Breast epithelium (tissue), 4 donors: ENCODE measurements at places on chromosomes 1 and 21.

GRCh38 chr1:190196020-190196419 is 281.6 kb downstream of the BRINP3 start:
- H3K4me1 ChIP-seq, result no peaks in the 10 kb centered on the region
- no peaks in the 10 kb centered on the region for H3K36me3 ChIP-seq
- no peaks in the 10 kb centered on the region for H3K27me3 ChIP-seq
- no peak overlapping the region for H3K4me3 ChIP-seq

GRCh38 chr1:87977145-87977544 is 648.5 kb downstream of the LMO4 start:
- peaks cover 5% of the 10 kb centered on the region for H3K4me1 ChIP-seq
- peak overlapping the region; percentile 34 for H3K27ac ChIP-seq
- H3K36me3 ChIP-seq, result no peaks in the 10 kb centered on the region
- DNase-seq, result no peak
- H3K27me3 ChIP-seq, result no peaks in the 10 kb centered on the region
- no peak overlapping the region for H3K4me3 ChIP-seq

DNA sequence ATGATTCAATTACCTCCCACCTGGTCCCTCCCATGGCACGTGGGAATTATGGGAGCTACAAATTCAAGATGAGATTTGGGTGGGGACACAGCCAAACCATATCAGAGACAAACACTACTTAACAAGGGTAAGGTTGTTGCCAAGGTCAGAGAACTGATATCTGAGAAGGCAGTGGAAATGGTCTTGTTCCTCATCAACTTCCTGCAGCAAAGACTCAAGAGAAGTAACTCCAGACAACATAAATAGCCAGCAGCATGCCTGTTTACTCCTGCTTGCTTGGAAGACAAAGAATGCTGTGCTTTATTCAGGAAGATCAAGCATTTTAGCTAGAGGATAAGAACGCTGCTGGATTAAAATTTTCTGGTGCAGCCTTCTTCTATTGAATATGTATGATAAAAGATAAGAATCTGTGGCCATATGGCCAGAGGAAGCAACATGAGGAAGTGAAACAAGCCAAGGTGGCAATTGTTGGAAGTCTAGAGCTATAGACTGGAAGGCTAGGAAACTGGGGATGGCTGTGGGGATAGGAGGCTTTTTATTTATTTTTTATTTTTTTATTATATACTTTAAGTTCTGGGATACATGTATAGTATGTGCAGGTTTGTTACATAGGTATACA is 36.4 kb downstream of the DDAH1 start:
- H3K4me1 ChIP-seq, result peaks cover 5% of the 10 kb centered on the region
- H3K27me3 ChIP-seq, result no peaks in the 10 kb centered on the region
- no peak for DNase-seq
- no peak overlapping the region for H3K4me3 ChIP-seq
- no peak overlapping the region for H3K27ac ChIP-seq

GRCh38 chr21:15539376-15539775 is 190.4 kb upstream of the USP25 start:
- no peaks in the 10 kb centered on the region for H3K27me3 ChIP-seq
- H3K36me3 ChIP-seq, result no peaks in the 10 kb centered on the region
- H3K27ac ChIP-seq, result no peak overlapping the region
- no peak for DNase-seq
- no peaks in the 10 kb centered on the region for H3K4me1 ChIP-seq
- no peak overlapping the region for H3K4me3 ChIP-seq

DNA sequence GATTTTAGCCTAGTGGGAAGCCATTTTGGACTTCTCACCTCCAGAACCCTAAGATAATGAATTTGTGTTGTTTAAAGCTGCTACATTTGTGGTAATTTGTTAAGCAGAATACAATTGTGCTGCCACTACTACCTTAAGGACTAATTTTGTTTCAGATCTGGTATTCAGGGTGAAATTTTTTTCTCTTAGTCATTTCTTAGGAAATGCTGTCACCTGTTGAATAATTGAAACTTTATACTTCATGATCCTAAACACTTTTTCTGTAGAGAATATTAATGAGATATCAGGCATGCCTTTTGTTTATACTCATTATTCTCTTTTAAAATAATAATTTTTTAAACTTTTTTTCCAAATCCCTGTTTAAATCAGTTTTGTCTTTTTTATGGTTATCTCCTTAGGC is 246.8 kb downstream of the TGFB2 start:
- no peaks in the 10 kb centered on the region for H3K27me3 ChIP-seq
- no peaks in the 10 kb centered on the region for H3K36me3 ChIP-seq
- H3K4me3 ChIP-seq, result no peak overlapping the region
- H3K27ac ChIP-seq, result no peak overlapping the region

GRCh38 chr1:194710671-194711070 is 1524.3 kb upstream of the B3GALT2 start:
- H3K27me3 ChIP-seq, result no peaks in the 10 kb centered on the region
- no peak for DNase-seq
- no peak overlapping the region for H3K4me3 ChIP-seq
- H3K4me1 ChIP-seq, result no peaks in the 10 kb centered on the region
- H3K36me3 ChIP-seq, result no peaks in the 10 kb centered on the region
